ENCODE measurements at places on chromosomes 2 and 18.
A peak's percentile ranks its signal among the peaks of the same experiment; 100 is the strongest.

DNA sequence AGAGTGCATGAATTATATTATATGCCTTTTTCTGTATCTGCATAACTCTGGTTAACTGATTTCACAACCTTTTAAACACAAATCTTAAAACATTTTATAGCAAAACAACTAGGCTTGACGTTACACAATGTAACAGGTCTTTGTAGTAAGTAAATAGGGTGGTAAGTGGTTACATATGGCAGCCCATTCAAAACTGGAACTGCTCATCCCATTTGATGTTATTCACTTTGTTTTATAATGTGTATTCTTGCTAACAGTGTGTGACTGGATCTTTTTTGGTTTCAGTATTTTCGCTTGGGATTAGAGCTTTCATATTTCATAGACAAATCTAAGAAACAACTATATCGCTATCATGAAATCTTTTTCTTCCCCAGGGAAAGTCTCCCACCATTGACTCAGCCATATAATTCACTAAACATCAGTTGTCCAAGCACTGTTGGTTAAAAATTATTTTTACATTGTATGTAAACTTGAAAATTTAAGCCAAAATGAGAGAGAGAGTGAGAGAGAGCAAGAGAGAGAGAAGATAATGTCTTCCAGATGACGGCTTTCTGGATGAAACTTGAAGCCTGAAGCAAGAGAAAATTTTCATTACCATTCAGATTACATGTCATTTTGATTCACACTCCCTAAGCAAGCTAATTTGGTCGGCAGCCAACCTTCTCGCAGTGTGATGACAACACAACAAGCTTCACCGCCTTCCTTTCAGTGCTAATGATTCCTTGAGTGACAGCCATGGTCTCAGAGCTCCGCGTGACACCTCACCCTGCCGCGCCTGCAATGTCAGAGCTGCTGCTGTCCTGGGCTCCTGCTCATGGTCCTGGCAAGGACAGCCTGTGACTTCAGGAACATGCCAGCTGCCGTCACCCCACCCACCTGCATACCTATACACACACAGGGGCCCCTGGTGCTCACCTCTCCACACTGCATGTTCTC is 946.9 kb upstream of the SOX11 start:
- DNase-seq = no peak

DNA sequence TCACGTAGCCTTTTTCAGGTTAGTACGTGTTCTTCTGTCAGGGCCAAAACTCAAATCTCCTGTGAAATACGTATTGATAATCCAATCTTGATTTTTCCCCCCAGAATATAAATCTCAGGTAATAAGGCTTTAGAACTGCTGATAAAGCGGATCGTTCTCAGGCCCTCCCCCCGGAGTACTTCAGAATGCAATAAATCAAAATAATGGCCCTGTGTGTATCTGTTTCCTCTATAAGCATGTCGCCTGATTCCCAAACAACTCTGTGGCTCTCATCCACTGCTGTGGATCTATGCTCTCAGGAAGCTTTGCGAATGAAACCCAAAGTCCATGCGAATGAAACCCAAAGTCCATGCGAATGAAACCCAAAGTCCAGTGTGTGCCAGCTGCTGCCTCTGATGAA is 49.4 kb downstream of the IMPA2 start:
- DNase-seq = no peak

GRCh38 chr2:167935803-167936110 is 311.6 kb downstream of the STK39 start:
- no peak for DNase-seq

- no peak for DNase-seq
These were observed 57.9 kb downstream of the ACVR1 start for GRCh38 chr2:157818227-157818626.

DNA sequence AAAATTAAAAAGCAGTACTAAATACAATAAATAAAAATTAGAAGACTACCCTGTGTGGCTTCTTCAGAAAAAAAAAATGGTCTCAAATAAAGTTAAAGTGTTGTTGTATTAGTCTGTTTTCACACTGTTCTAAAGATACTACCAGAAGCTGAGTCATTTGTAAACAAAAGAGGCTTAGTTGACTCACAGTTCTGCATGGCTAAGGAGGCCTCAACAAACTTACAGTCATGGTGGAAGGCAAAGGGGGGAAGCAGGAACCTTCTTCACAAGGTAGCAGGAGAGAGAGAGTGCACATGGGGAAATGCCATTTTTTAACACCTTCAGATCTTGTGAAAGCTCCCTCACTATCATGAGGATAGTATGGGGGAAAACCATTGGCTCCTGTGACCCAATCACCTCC is 612.8 kb downstream of the RNF144A start:
- no peak for DNase-seq

GRCh38 chr2:8548619-8549150 is 133.2 kb upstream of the ID2 start:
- no peak for DNase-seq

DNA sequence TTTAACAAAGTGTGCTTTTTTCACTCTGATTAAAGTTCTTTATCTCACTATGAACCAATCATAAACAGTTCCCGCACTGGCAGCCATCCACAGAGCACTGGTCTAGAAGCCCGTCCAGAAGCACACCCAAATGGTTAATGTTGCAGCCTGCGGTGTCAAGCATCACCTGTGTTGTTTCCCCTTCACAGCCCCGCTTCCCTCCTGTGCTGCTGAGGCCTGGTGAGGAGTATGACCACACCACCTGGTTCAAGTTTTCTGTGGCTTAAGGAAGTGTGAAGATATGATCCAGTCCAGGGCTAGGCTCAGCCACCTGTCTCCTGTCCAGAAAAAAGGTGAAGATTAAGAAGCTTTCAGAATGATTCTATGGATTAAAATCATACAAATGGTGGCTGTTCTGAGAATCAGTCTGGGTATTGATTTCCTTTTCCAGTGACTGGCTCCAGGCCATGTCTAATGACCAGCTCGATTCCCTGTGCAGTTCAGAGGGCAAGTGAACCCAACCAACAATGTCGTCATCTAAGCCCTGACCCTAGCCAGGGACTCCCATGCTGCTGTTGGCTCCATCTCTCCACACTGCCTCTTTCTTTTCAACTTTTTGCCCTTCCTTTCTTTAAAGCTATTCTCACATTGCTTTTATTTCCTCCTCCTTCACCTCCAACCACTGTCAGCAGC is 17.7 kb downstream of the SRSF7 start:
- no peak for DNase-seq

DNA sequence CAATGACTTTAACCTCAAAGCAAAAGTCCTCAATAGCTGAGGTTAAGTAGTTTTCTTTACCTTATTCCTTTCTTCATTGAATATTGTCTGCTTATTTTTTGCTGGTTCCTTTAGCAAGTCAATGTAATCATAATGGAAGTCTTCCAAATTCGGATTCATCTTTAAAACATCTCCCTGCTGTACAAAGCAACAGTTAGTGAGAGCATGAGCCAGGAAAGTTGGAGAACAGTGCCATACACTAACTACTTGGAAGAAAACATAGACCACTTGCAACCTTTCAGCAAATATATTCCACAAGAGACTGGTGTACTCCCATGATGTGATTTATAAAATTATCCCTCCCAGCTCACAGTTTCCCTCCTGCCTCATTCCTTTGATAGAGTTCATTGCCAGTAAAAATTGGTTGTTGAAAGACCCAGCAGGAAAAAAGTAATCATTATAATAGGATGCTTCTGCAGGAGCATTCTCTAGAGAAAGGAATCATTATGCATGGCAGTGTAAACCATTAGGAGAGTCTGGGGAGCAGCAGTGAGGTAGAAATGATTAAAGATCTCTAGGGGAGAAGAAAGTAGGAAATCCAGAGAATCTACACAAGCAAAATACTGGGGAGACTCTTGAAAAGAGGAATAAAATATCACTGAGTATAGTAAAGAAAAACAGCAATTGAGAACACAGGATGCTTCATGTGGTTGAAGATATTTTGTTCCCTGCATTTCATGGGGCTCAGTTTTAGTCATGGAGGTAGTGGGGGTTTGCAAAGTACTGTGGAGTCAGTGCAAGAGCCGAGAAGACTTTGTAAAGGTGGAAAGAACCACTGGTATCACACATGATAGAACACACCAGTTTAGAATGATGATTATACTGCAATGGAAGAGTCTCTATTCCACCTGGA is 38.6 kb upstream of the TTN start:
- no peak for DNase-seq

DNA sequence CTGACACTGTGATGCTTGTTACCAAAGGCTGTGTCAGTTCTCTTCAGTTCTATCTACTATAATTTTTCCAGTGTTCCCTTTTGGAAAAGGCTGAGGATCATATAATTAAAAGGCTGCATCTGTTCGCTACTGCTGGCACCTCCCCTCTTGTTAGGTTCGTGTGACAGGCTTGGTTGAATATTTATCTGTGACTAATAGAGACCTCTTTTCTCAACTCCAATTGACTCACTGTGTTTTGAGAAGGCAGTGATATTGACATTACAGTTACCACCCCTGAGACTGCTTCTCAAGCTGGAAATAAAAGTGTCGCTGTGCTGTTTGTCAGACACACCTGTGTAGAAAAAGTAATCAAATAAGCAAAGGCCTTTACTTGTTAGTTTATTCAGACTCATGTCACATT is 205.5 kb upstream of the KCNH7 start:
- no peak for DNase-seq

DNA sequence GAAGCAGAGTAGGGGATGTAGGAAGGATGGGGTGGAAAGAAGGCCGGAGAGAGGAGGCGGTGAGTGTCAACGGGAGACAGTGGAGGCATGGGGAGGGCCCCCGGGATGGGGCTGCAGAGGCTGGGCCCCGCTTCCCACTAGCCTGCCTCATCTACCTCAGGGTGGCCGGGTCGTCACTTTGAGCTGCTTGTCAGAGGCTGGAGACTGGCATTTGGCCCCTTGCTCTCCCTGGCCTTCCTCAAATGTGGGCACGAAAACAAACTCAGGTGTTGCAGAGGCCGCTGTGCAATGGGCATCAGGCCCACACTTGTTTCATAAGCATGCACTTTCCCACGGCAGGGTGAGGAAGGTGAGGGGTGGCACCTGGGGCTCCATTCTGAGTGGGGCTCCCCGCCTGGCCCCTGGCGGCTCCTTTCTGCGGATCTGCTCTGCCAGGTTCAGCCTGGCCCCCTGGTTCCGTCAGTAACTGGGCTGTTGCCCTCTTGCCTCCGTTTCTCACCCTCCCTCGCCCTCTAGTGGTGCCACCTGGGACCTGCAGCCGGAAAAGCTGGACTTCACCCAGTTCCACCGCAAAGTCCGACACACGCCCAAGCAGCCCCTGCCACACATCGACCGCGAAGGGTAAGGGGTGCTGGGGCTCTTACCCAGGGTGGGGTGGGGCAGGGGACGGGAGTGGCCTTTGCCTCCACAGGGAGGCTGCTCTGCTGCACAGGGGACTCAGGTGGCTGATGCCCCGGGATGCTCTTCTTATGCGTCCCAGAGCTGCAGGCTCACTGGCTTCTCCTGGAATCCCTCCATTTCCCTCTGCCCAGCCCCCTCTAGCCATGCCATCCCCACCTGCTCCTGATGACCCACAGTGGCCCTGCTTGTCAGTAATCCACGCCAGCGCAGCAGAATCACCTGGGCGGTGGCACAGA is 125.4 kb downstream of the CTIF start:
- DNase-seq = peak; percentile 8

DNA sequence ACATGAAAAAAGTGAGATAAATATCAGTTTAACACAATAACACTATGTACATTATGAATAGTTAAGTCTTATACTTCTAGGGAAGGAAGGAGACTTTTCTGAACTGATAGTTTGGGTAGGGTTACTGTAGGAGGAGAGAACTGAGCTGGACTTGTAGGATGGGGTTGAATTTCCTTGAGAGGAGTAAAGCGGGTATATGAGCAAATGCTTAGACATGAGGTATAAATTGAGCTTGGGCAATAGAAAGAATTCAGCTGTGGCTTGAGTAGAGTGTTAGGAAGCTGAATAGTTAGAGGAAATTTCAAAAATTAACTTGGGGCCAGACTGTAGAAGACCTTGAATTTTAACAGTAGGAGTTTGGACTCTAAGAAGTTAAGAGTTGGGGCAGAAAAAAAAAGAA is 45.1 kb downstream of the LCLAT1 start:
- DNase-seq = no peak

GRCh38 chr2:112754564-112754963 is 9.8 kb downstream of the CKAP2L start:
- no peak for DNase-seq

All from T-helper 22 cell (primary cell).